ENCODE measurements at places on chromosomes 12 and 14.

DNA sequence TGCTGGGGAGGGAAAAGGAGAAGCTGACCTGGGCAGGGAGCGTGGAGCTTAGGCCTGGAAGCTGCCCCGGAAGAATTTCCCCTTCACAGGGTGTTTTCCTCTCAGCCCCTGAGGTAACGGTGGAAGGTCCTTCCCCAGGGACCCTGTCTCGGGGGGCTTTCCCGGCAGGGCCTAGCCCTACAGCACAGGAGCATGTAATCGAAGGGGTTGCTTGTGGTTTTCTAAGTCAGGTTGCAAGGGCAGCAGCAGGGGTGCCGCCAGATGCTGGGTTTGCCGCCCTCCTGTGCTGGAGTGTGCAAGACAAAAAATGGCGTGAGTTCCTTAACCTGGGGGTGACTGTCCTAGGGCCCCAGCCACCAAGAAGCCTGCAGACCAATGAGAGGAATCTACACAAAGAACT is 1.6 kb upstream of the KRT74 start:
- DNase-seq: no peak

GRCh38 chr12:106045251-106045674 is 93.5 kb downstream of the NUAK1 start:
- no peak for DNase-seq

GRCh38 chr14:65461730-65462129 is 49.2 kb downstream of the FUT8 start:
- no peak for DNase-seq

DNA sequence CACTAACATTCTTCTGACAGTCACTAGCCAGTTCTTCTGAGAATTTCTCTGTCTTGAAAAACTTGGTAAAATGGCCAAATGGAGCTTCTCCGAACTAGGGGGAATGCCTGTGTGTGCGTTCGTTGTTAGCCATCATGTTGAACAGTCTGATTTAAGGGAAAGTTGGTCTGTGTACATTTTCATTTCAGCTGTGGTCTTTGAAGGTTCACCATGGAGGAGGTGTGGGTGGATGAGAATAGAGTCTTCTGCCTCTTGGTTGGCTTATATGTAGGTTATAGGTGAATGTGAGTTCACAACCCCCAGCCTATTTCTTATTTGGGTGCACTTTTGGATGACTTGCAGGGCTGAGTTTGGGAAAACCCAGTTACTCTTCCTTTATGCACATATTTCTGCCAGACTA is 12.9 kb downstream of the ETV6 start:
- no peak for DNase-seq

DNA sequence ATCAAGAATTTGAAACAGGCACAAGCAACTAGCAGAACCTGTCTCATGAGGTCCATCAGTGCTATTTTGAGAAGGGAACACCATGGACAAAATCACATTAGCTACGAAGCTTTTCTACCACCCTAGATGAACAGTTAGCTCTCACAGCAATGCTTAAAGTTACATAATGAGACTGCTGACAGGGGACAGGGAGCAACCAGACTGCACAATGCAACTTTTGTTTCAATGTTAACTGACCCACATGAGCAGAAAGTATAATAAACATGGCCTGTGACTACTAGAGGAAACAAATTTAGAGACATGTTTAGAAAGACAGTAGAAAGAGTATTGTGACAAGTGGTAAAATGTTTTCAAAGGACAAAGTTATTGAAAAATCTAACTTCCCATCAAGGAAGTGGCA is 282.8 kb downstream of the CEP128 start:
- DNase-seq: no peak

- DNase-seq: no peak
These were observed 599 bp upstream of the CPSF6 start for GRCh38 chr12:69238589-69239351.

- no peak for DNase-seq
These were observed 31.2 kb upstream of the CHPT1 start for GRCh38 chr12:101666052-101666728.

- no peak for DNase-seq
These were observed 109.3 kb downstream of the NTN4 start for GRCh38 chr12:95681210-95681765.

DNA sequence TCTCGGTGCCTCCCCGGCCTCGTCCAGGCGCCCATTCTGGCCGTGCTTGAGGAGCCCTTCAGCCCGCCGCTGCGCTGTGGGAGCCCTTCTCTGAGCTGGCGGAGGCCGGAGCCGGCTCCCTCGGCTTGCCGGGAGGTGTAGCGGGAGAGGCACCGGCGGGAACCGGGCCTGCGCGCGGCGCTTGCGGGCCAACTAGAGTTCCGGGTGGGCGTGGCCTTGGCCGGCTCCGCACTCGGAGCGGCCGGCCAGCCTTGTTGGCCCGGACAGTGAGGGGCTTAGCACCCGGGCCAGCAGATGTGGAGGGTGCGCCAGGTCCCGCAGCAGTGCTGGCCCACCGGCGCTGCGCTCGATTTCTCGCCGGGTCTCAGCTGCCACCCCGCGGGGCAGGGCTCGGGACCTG is 168.7 kb upstream of the RPL10L start:
- no peak for DNase-seq

- peak; percentile 70 for DNase-seq
These were observed 256.8 kb upstream of the DDHD1 start for GRCh38 chr14:53409969-53410368.

GRCh38 chr12:123151457-123152454 is 866 bp upstream of the PITPNM2 start:
- no peak for DNase-seq

DNA sequence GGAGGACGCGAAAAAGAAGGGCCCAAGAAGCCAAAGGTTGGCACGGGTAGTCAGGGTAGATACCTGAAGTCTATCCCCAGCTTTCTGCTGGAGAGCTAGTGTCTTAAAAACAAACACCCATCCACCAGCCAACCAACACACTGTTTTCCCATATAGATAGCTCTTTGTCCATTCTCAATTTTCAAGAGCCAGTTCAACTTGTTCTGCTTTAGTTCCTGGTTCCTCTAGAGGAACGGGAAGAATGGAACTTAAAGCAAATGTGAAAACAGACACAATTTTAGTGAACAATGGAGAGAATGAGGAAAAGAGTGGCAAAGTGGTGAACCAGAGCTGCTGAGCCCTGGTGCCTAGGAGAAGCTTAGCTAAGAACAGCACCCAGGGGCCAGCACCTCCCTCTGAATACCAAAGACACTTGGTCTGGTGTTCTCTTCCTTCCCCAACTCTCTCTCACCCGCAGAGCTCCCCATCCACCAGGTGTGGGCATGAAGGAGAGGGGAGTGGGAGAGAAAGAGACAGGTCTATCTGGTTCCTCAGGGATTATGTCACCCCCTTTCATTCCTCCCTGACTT is 3.8 kb downstream of the NDRG2 start:
- DNase-seq: no peak

- no peak for DNase-seq
These were observed 1.9 kb upstream of the KRT78 start for GRCh38 chr12:52850681-52851080.

DNA sequence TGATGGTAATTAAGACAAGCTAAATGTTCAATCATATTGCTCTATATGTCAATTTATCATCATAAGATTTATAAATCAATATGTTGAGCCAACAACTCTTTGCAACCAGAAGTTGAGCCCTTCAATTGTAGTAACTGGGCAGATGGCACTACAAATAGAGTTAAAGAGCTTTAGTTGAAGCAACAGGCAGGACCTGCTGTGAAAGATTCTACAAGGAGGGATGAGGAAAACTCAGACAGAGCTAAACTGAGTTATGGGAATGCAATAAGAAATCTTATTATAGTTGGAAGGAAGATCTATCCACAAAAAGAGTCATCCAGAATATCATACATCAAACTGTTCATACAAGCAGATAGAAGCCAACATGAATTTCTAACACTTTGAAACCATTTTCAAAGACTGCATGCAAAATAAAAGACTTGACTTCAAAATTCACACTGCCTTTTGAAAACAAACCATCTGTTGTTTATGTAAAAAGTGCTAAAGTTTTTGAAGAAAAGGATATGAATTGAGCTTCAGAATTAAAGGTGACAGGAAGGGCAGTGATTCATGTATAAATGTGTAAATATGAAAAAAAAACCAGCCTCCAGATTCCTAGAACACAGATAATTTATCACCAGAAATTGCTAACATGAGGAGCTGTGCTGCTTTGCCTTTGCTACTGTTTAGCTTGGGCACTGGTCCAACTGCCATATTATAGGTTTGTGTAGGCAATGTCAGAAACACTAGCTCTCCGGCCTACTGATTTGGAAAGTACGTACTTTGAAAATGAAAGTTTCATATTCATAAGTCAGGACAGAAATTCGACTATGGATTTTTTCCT is 133.2 kb downstream of the SLC35F4 start:
- DNase-seq: peak; percentile 56

DNA sequence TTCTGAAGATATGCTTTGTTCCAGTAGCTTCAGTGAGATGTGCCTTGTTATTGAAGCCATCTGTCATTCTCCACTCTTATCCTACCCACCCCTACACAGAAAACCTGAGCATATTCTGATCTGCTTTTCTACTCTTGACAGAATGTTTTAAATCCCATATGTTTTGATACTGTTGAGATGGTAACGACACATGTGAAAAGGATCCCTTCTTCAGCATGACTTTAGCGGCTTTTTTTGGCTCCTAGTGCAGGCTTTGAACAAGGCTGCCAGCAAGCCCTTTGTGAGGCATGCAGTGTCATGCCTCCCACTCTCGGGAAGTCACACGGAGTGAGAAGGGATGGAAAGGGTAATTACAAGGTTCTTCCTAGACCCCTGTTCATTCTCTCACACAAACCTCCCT is 228.8 kb upstream of the RGS6 start:
- peak; percentile 77 for DNase-seq

DNA sequence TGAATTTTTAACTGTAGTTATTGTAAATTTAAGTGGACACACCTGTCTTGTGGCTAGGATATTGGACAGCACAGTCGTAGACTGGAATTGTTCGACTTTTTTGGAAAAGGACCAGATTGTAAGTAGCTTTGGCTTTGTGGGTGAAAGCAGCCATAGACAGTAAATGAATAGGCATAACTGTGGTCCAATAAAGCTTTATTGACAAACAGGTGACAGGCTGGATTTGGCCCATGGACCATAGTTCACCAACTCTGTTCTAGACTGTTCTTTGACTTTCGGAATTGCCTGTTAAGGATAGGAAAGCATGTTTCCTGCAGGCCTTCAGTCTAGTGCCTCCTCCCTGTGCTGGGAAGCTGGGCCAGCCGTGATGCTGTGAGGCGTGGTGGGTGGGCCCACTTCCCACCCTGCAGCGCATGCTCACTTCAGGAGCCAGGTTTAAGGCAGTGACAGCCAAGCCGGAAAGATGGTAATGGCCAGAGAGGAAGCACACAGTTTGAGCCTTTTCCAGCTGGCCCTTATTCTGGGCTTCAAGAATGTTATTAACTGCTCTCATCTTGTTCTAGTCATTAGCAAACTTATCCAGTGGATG is 51.8 kb downstream of the PPP2R5C start:
- no peak for DNase-seq

DNA sequence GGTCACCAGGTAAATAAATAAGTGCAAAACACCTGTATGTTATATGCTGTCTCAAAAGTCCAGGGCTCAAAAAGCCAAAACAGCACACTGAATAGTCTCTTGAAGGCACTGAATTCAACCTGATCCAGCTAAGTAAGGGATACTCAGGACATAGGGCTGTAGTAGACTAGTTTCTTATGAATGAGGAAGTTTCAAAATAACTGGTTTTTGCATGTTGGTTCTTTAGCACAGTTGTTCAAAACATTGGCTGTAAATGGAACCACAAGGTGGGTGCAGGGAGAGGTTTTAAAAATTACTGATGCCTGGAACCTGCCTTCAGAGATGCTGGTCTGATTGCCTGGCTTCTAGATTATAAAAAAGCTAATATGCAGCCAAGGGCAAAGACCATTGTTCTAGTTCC is 34.1 kb downstream of the NDUFA12 start:
- no peak for DNase-seq

DNA sequence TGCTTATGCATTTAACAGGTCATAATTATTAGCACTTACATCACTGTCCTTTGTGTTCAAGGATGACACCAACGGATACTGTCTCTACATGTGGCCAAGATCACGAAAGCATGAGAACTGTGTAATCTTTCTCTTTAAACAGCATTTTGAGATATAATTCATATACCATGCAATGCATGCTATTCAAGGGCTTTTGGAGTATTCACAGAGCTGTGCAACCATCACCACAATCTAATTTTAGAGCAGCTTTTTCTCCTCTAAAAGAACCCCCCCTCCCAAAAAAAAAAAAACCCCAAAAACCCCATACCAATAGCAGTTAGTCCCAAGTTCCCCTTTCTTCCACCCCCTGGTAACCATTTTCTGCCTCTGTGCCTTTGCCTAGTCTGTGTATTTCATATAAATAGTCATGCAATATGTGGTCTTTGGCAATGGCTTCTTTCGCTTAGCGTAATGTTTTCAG is 60.6 kb downstream of the SPRING1 start:
- no peak for DNase-seq

GRCh38 chr12:9325471-9325870 is 117.3 kb upstream of the PZP start:
- DNase-seq: no peak

DNA sequence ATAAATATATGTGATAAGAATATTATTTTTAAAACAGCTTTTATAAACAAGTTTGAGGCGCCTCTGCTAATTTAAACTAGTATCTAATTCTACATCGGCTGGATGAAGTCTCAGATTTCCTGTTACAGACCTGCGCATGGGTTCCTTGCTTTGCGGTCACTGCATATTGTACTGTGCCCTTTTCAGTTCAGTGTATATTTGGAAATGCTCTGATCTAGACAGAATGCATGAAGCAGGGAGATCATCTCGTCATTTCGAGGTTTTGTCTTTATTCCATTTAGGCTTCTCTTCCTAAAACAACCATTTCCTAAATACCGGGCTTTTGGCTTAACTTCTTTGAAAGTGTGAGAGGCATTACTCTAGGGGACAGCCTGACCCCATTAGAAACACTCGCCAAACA is 25.6 kb downstream of the CRACR2A start:
- no peak for DNase-seq

GRCh38 chr12:48028541-48029431 is 24.5 kb upstream of the COL2A1 start:
- no peak for DNase-seq

GRCh38 chr14:43647302-43647701 is 859.8 kb downstream of the FSCB start:
- DNase-seq: peak; percentile 3

DNA sequence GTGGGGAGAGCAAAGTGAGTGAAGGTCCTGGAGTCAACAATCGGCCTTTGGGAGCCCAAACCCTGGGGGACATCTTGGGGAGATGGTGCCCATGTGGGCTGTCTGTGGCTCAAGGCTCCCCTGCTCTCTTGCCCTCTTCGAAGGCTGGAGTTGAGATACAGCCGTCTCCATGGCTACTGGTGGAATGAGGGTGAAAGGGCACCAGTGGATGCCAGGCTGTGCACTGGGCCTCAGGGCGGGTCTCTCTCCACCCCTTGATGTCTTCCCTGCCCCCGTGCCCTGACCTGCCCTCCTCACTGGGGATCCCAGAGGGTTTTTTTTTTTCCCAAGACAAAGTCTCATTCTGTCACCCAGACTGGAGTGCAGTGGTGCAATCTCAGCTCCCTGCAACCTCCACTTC is 2.0 kb upstream of the ANKRD9 start:
- DNase-seq: no peak

GRCh38 chr14:94109915-94110250 is 653 bp upstream of the IFI27 start:
- DNase-seq: no peak
